ENCODE measurements at places on chromosomes 3 and 15.

GRCh38 chr3:159273608-159274007, 471.8 kb downstream of the MFSD1 start:
- DNase-seq: no peak

DNA sequence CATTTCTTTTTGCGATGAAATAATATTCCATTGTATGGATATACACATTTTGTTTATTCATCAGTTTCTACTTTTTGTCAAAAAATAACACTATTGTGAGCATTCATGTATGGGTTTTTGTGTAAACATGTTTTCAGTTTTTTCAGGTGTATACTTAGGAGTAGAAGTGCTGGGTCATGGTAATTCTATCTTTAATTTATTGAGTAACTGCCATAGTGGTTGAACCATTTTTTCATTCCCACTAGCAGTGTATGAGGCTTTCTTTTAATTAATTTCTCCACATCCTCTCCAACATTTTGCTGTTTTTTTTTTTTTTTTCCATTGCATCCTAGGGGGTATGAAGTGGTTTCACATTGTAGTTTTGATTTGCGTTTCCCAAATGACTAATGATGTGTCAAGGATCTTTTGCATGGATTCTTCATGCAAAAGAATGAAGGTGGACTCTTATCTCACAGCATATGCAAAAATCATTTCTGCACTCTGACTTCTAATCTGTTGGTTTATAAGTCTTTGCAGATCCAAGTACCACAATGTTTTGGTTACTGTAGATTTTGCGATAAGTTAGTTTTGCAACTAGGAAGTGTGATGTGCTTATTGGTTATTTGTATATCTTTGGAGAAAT, 12.6 kb downstream of the ATP2C1 start:
- no peak for DNase-seq

- no peak for DNase-seq
Measured at GRCh38 chr3:68239542-68239941, 585.1 kb upstream of the SUCLG2 start.

DNA sequence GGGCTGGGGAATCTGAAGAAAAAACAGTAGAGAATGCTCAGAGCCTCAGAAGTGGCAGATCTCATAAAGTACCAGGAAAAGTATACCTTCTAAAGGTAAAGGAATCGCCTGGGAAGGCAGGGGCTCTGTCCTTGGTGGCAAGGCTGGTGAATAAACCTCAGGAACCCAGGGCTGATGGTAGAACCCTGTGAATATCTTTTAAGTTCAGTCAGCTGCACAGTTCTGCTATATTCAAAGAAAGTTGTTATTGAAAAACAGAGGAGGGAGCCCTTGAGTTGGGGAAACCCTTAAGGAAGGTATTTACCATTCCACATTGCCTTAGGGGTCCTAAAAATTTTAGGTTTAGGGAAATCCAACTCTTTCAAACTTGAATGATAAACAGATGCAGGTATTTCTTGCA, 31.2 kb downstream of the ZPLD1 start:
- DNase-seq: no peak

DNA sequence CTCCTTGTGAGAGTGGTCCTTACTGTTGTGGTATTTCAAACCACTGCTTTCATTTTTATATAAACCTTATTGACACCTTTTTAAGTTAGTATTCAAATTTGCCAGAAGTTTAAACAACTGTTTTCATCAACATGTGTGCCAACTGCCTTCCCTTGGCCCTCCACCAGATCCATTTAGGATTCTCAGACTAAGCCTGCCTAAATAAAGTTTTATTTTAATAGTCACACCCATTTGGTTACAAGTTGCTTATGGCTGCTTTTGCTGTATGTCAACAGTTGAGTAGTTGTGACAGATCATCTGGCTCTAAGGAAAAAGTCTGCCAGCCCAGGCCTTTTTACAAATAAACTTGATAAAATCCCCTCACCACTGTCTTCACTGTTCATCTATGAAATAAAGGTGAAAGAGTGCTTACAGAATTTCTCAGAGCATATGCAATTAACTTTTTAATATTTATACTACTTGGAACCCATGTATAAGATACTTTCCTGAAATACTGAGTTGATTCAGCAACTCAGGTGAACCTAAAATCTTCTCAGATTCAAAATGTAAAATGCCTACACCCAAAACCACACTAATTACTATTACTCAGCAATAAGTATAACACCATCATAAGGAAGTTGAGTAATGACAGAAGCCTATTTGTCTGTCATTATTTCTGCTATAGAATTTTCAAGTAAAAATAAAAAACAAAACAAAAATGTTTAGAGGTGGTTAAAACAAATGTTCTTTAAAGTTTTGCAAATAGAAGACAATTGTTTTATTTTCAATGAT, 35.1 kb downstream of the PEAK1 start:
- no peak for DNase-seq

DNA sequence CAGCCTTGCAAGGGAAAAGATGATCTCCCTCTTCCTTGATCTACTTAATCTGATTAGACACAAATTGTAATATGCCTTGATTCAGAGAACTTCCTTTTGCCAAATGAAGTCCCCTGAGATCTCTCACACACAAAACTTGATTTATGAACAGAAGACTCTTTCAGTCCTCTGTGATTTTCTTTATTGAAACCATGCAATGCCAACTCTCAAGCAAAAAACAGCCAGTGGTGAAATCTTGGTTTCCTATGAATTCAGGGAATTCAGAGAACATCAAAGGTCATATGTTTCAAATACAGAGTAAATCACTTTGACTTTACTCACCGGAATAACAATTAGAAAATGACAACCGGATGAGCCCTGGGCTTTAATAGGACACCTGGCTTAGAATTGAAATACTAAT, 211.7 kb downstream of the ABHD5 start:
- DNase-seq: no peak

- no peak for DNase-seq
Measured at GRCh38 chr15:74242441-74243185, 6.5 kb downstream of the CCDC33 start.

DNA sequence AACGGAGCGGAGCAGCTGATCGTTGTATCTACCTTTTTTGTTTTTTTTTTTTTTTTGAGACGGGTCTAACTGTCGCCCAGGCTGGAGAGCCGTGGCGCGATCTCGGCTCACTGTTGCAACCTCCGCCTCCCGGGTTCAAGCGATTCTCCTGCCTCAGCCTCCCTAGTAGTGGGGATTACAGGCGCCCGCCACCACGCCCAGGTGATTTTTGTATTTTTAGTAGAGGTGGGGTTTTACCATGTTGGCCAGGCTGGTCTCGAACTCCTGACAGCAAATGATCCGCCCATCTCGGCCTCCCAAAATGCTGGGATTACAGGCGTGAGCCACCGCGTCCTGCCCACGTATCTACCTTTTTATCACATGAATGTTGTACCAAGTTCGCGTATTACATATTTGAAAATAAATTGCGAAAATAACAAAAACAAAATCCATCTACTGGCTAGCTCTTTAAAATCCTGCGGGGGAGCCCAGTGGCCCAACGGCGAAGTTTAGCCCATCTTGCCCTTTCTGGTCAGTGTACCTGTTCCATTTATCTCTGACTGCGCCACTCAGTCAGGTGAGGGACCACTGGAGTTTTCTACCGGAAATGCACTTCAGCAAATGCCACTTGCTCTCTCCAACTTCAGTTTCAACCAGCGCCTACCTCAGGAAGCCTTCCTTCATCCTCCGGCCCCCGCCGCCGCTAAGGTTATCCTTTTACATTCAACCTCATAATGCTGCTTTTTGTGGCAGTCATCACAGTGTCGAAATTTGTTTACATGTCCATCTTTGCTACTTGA, 1.2 kb upstream of the EIF3J start:
- DNase-seq: no peak

DNA sequence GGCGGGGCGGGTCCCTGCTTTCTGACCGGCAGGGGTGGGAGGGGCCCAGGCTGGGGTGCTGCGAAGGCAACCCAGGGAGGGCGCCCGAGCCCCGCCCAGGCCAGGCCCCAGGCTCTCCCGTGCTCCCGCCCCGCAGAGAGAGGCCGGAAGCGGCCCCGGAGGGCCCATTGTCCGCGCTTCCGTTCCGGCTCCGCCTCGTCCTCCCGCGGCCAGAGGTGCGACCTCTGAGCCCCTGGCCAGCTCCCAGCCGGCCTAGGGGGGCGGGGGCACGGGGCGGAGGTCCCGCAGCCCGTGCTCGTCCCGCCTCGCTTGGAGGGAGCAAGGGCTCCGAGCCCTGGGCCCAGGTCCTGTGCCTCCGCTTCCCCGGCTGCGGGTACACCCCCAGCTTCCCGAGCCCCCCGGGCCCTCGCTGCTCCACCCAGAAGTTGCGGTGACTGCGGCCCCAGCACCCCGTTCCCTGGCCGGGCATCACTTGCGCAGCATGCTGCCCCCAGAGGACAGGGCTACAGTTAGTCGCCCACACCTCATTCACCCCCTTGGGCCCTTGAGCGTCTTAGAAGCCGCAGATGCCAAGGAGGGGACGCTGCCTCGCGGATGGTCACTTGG, 20.4 kb upstream of the PLXND1 start:
- no peak for DNase-seq

- no peak for DNase-seq
Measured at GRCh38 chr15:41810651-41811431, 17.1 kb upstream of the JMJD7 start.

- no peak for DNase-seq
Measured at GRCh38 chr3:38757721-38758120, 58.3 kb downstream of the SCN10A start.

DNA sequence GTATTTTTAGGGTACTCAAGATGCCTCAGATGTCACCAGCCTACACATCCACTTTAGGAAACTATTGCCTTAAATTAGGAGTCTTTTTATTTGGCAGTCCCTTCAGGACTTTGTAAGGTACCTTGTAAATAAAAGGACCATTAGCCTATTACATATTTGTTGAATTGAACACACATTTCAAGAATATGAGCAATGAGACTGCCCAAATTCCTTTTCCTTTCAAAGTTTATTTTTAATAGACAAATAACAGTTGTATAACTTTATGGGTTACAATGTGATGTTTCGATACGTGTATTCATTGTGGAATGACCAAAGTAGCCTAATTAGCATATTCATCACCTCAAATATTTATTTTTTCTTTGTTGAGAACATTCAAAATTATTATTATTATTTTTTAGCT, 176.7 kb upstream of the PDZRN3 start:
- DNase-seq: no peak

DNA sequence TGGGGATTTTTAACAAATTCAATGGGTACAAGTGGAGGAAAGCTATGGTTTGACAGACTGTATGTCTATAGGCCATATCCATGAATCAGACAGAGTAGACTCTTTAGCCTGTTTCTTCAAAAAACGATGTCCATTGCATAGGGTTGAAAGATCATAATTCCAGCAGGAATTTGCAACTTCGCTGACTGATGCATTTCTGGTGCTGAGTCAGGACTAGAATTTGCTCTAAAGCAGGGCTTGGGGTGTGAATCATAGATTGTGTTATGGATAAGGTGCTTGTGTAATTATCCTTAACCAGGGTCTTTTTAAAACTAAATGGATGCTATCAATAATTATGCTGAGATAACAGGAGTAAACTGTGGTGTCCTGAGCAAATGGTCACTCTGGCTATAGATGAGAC, 200.4 kb upstream of the TBC1D5 start:
- no peak for DNase-seq

DNA sequence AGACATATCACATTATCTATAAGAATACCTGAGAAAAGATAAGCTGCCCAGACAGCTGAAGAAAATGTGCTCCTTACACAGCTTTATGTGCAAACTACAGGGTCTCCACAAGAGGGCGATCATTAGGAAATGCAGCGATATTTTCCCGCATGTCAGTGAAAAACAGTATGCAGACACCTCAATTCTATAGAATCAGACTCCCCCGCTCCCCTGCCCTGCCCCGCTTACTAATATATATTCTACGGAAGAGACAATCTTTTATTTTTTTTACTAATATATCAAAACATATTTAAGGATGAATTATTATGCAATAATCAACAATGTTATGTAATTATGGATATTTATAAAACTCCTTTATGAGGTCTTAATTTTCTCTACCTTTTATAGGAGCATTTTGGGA, 681.3 kb downstream of the ROBO1 start:
- no peak for DNase-seq

DNA sequence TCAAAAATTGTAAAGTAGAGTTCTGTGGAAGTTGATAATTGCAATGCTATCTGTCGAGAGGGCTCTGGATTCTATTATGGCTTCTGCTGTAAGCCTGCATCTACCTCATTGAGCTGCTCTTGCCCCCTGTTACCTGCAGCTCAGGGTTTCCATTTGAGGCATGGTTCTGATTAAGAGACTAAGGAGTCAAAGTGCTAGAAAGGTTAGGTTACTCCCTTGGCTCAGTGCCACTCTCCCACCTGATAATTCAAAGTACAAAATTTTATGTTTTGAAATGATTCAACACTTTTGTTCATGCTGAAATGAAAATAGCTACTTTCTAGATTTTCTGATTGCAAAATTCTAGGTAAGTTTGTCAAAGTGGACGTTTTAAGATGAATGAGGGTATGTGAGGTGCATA, 220.5 kb upstream of the SATB1 start:
- no peak for DNase-seq

GRCh38 chr3:17032407-17033034, 147.8 kb downstream of the PLCL2 start:
- DNase-seq: no peak

DNA sequence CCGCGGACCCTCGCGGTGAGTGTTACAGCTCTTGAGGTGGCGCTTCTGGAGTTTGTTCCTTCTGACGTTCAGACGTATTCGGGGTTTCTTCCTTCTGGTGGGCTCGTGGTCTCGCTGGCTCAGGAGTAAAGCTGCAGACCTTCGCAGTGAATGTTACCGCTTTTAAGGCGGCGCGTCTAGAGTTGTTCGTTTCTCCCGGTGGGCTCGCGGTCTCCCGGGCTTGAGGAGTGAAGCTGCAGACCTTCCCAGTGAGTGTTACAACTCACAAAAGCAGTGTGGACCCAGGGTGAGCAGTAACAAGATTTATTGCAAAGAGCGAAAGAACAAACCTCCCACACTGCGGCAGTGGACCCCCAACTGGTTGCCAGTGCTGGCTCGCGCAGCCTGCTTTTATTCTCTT, 177.1 kb downstream of the UACA start:
- no peak for DNase-seq

GRCh38 chr3:173988909-173989308, 591.4 kb downstream of the NLGN1 start:
- DNase-seq: no peak

GRCh38 chr3:164352991-164353390, 725.3 kb downstream of the SI start:
- no peak for DNase-seq

DNA sequence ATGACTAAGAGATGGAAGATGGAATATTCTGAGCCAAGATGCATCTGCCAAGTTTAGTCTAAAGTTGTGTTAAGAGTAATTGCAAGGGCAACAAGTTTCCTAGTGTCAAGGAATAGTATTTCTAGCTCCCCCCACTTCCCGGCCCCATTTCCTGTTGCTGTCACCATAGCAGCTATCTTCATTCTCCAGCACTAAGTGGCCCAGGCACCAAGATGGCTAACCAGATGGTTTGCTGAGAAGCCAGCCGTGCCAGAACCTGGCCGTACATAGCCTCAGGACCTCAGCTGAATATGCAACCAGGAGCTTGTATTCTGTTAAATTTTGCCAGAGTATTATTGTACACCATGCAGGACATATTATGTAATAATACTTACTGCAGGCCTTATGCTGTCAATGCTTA, 108.8 kb upstream of the UMPS start:
- DNase-seq: no peak

Data from central memory CD8-positive, alpha-beta T cell (primary cell).